ENCODE measurements at places on chromosomes 16 and 17.

- DNase-seq, result no peak
These were observed 121.9 kb upstream of the GSE1 start for GRCh38 chr16:85491058-85491771.

DNA sequence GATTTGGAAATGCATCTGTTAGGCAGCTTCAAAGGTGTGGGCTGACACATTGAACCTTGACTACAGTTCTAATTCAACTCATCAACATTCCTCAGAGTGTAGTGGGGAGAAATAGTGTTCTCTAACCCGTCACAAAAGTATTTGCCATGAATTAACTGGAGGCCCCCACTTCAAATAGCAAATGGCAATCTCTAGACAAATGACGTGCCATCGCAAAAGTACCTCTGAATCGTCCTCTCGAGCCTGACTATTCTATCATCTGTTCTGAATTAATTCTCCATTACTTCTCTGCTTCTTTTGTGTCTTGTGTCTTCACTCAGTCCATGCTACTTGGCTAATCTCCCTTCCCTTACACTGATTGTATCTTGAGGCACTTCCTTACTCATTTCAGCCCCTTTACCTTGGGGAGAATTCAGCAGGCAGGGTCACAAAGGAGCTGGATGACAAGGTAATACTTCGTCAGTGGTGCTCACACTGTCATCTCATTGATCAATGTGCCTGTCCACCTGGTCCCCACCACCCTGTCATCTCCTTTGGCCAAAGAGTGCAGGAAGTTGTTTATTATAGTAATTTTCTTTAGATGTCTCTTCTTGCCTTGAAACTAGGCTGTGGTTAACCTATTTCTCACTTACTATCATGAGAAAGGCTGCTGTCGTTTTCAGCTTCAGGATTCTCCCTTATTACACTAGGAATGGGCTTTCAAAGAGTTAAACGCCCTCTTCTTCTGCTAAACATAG lies 108.4 kb downstream of the SYCE1L start:
- DNase-seq, result no peak

DNA sequence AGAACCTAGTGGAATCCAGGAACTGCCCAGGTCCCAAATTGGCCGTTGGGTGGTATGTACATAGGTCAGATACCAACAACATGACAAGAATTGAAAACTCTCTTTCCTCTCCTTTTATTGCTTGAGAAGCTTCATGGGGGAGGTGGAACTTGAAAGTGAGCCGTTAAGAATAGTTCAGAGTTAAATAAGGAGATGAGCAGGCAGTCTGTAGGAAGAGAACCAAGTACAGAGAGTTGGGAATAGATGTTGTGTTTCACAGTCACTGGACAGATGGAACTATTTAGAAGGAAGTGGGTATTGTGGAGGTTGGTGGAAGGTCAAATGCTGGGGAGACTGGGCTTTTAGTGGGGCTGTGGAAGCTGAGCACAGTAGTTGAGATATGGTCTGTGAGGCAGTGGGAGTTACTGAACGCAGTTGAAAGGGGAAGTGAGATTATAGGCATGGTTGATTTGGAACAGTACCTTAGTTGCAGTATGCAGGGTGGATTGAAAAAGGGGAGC lies 26.4 kb downstream of the ARHGAP44 start:
- DNase-seq, result no peak

DNA sequence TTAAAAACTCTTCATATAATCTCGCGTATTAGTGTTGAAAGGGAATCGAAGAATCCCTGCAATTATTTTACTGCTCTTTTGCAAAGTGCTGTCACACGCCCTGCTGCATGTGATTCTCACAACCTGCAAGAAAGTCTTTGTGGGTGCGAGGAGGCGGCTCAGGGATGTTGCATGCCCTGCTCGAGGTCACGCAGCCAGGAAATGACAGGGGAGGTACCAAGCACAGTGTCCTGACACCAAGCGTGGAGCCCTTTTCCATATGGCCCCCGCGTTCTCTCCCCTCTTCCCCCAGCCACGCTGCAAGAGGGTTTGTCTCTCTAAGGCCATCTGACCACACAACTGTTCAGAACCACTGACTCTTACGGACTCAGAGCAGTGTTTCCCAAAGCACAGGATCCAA lies 37.6 kb downstream of the OR3A1 start:
- DNase-seq, result no peak

DNA sequence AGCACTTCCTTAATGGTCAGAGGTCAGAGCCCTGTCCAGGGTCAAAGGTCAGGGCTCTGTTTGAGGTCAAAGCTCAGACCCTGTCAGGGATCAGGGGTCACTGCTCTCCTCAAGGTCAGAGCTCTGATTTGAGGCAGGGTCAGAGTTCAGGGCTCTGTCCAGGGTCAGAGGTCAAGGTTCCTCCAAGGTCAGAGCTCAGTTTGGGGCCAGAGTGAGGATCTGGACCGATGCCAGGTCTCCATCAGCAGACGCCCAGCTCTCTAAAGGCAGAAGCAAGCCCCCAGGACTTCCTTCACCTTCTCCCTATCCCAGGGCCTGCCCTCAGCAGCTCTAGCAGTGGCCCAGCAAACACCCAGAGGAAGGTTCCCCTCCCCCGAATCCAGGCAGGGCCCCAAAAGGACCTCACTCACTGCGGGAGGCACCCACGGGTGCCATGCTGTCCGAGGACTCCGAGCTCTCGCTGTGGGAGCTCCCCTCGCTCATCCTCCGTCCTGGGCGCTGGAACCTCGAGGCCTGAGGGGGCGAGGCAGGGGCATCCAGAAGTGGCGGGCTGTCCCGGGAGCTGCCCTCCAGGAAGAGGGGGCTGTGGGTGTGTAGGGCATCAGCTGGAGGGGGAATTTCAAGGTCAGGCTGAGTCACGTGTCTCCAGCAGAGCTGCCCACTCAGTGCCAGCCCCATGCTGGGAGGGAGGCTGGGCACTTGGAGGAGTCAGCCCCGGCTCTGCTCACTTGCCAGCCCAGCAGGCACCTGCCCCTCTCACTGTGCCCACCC lies 26.7 kb downstream of the PIMREG start:
- DNase-seq, result no peak

GRCh38 chr16:11447836-11448235 lies 102.6 kb downstream of the RMI2 start:
- DNase-seq, result no peak

DNA sequence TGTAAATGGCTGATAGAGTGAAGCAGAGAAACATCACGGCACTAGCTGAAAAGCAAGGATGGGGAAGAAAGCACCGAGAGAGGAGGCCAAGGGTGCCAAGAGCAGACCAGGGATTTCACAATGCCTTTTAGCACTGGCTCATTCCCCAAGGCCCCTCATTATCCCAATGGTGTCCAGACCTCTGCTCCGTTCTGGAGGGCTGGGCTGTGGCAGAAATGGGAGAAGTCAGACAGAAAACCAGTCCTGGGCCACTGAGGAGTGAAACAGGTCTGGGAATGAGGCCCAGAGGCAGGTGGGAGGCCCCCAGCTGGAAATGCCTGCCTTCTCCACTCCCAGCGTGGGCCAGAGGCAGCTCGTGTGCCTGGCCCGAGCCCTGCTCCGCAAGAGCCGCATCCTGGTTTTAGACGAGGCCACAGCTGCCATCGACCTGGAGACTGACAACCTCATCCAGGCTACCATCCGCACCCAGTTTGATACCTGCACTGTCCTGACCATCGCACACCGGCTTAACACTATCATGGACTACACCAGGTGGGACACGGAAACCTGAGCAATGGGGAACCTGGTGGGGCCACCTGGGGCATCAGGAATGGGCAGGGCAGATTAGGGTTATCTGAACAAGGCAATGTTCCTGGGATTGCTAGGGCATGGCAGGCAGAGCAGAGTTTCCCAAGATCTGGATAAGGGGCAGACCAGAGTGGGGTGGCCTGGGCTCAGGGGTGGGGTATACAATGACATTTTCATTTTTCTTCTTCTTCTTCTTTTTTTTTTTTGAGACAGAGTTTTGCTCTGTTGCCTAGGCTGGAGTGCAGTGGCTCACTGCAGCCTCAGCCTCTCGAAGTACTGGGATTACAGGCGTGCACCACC lies 20.3 kb downstream of the ANKRD40 start:
- no peak for DNase-seq

DNA sequence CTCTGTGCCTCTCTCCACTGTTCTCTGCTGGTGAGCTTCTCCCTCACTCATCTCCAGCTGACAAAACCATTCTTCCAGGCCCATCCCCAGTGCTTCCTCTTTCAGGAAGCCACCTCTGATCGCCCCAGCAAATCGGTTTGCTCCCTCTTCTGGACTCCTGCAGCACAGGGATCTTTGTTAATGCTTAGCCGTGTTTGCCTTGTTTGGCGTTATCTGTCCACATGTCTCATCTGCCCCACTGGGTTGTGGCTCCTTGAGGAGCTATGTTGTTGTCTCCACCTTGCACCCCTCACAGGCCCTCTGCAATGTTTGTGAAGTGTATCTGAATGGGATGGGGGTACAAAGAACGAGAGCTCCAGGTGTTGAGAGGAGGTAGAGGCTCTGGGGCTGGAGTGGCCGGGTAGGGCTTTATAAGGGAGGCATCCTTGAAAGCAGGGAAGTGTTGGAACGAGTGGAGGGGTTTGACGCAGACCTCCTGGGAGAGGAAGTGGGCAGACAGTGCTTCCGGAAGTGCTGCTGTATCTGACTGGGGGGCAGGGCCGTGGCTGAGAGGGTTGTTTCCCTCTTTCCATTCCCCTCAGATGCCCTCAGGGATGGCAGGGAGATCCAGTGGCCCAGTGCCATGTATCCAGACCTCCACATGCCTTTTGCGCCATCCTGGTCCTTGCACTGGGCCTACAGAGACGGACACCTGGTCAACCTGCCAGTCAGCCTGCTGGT lies 27.8 kb downstream of the CASKIN2 start:
- no peak for DNase-seq

GRCh38 chr17:81317961-81318605 lies 23.0 kb upstream of the SLC38A10 start:
- DNase-seq, result no peak

- no peak for DNase-seq
These were observed 612 bp downstream of the PSMD12 start for GRCh38 chr17:67365738-67366192.

- DNase-seq, result no peak
These were observed 51.1 kb upstream of the CACNG5 start for GRCh38 chr17:66783656-66784381.

DNA sequence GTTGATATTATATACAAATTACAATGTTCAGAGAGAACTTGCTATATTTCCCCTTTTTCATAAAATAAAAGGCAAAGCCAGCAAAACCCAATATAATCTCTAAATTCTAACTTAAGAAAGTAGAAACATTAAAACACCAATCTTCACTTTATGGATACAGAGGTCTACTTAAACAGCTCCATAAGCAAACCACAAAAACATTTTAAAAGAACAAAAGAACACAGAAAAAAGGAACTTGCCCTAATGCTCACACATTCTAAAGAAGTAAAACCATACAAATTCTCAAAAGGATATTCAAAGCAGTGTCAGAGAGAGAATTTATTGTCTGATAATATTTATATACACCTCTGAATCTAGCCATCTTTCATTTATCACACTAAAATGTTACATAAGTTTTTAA lies 606 bp downstream of the ABCA10 start:
- no peak for DNase-seq

DNA sequence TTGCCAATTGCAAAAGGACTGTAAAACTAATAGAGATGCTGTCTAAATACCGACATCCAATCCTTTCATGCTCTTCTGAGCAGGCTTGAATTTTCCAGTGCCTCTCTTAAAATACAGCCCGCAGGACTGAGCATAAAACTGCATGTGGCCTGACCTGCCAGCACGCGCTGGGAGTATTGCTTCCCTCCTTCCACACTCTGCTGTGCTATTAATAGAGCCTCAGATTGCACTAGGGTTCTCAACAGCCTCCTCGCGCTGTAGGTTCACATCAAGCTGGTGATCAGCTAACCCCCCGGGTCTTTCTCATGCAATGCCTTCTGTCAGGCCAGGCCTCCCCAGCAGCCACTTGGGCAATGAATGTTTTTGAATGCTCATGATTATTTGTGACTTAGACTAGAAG lies 14.2 kb upstream of the MSI2 start:
- no peak for DNase-seq

GRCh38 chr17:67619555-67619954 lies 98.2 kb upstream of the NOL11 start:
- no peak for DNase-seq

- no peak for DNase-seq
These were observed 19.9 kb upstream of the ITPRIPL2 start for GRCh38 chr16:19093631-19094541.

- DNase-seq, result no peak
These were observed 23.0 kb downstream of the ARHGAP27 start for GRCh38 chr17:45409659-45410076.

DNA sequence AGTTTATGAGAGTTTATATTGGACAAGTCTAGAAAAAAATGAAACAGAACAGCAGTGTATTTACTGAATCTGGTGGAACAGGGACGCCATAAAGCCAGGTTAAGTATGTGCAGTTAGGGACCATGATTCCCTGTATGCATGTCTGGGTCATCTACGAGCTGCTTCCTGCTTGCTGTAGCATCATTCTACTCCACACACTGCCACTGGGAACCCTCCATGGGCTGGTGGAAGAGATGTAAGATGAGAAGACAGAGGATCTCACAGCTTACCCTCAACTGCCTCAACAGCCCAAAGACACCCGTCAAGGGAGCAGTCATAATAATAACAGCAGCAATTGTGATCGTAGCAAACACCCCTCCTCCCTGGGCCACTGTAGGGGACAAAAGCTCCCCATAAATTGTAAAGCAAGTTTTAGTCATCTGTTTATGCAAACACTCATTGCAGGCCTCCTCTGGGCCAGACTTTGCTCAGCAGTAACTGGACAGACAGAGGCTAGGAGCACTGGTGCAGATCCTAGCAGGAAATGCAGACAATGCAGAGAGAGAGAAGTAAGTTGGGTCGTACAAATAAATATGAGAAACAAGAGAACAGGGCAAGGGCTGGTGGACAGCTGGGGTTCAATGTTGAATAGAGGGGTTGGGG lies 188.0 kb downstream of the SOX9 start:
- DNase-seq, result no peak

DNA sequence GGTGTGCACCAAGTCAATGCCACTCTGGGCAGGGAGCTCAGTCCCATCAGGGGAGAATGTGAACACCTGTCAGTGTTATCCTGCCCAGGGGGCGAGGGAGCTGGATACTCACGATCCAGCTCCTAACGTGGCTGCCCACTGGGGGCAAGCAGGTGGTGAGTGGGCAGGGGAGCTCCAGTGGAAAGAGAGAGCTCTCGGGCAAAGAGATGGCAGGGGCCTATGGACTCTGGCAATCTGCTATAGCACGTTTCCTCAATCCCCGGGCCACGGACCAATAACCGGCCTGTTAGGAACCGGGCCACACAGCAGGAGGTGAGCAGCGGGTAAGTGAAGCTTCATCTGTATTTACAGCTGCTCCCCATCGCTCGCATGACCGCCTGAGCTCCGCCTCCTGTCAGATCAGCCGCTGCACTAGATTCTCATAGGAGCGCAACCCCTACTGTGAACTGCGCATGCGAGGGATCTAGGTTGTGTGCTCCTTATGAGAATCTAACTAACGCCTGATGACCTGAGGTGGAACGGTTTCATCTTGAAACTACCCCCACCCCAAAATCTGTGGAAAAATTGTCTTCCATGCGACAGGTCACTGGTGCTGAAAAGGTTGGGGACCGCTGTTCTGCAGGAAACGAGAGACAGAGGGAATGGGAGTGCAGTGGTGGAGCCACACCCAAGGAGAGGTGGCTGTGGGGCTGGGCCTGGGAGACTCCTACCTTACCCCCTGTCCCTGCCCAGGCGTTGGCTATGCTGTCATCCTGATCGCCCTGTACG lies 15.6 kb downstream of the SLC6A2 start:
- no peak for DNase-seq

GRCh38 chr16:16021020-16021419 lies 71.6 kb downstream of the ABCC1 start:
- no peak for DNase-seq
